Small intestine (tissue), 16 donors: ENCODE measurements at places on chromosomes 4 and X. TPM values are rescaled to one million over a fixed set of nuclear protein-coding genes. Genes with fewer than 3 reads are reported as not detected.

ZNF185 gene
- polyA plus RNA-seq: 1.4 TPM

DMRTC1B gene
- not detected for polyA plus RNA-seq

ABCG2 gene
- 35.9 TPM for polyA plus RNA-seq

MAGEA9B gene
- polyA plus RNA-seq: not detected

DIPK2B gene
- polyA plus RNA-seq: 3.5 TPM

MAGEA2 gene
- not detected for polyA plus RNA-seq

P2RY8 gene
- polyA plus RNA-seq: 2.1 TPM

SORCS2 gene
- 0.63 TPM for polyA plus RNA-seq

ATOH1 gene
- polyA plus RNA-seq: 17.4 TPM

RPS6KA6 gene
- polyA plus RNA-seq: 8.8 TPM

FMR1NB gene
- not detected for polyA plus RNA-seq

TMSB15C gene
- polyA plus RNA-seq: 2.9 TPM

GNRHR gene
- not detected for polyA plus RNA-seq

DHX15 gene
- polyA plus RNA-seq: 129 TPM

LRCH2 gene
- polyA plus RNA-seq: 1.5 TPM

UGT2B17 gene
- polyA plus RNA-seq: 121 TPM

IL3RA gene
- polyA plus RNA-seq: not detected

NLGN4X gene
- polyA plus RNA-seq: 4.7 TPM

ENPEP gene
- polyA plus RNA-seq: 79.4 TPM

AKAP14 gene
- polyA plus RNA-seq: not detected

MAP7D2 gene
- 2.2 TPM for polyA plus RNA-seq

ANXA3 gene
- 41.9 TPM for polyA plus RNA-seq

GAGE2A gene
- polyA plus RNA-seq: not detected
